ENCODE measurements at places on chromosomes 1 and 21.

DNA sequence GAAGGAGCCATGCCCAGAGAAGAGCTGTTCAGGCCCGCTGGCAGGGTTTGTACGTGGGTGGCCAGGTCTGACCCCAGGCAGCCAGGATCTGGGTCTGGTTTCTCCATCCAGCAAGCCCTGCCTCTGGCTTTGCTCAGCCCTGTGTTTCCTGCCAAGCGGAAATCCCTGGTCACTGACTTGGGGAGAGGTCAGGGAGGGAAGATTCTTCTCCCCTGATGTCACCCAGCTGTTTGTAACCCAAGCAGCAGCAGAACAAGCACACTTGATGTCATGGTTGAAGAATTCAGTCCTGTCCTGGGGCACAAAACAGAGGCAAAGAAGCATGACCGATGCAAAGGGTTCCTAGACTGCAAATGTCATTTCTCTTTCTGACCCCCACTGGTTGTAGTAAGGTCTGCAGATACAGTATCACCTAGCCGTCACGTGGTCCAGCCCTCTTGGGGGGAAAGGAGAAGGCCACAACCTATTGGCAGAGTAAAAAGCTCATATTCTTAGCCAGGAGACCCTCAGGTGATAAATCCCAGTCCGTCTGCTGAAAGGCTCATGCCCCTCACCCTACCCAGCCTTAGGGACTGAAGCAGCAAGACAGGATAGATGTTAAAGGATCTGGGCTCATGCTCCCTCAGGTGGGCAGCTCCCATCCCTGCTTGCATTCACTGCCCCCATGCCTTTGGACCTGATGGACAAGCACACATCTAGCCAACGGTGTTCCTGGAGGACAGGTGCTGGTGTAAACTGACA is 120.9 kb downstream of the SYT2 start:
- no peak for DNase-seq

GRCh38 chr21:44718093-44718492 is 6.7 kb upstream of the TSPEAR start:
- DNase-seq = no peak

- DNase-seq = no peak
Observed at GRCh38 chr21:40769231-40769630, 77.7 kb downstream of the DSCAM start.

- DNase-seq = no peak
Observed at GRCh38 chr1:81170721-81171120, 630.0 kb upstream of the ADGRL2 start.

GRCh38 chr1:240093120-240093961 is 1.7 kb downstream of the FMN2 start:
- DNase-seq = no peak

DNA sequence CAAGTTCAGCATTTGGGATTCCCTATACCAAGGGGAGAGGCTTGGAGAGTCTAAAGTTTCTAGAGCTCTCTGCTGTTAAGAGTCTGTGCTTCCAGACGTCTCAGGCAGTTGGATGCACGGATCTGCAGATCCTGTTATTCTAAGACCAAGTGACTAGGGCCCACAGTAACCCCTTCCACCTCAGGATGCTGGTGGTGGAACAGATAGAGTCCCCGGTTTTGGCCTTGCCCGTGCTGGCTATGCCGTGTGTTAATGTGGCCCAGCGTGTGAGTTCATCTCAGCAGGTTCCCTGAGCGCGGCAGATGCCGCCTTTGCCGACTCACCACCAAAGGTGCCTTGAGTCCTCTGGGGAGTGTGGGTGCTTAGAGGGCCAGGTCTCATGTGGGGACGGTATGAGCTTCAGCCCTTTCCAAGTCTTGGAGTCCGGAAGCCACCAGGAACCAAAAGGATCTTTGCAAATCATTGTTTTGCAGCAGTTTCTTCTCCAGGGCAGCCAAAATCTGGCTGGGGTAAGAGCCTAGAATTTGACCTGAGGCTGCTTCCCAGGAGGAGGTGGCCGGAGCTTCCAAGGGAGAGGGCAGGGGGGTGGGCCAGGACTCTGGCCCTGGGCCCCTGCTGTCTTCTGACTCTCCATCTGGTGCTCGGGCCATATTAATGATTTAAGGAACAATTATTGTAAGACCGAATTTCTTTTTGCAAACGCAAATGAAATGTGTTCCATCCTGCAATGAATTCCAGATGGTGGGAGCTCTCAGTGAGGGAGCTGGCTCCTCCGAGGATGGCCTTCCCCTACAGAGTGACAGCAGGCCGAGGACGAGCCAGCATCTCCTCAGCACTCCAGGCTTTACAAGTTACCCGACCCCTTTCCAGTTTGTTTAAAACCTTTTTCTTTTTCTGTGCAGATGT is 205.7 kb downstream of the FOXD2 start:
- DNase-seq = no peak

DNA sequence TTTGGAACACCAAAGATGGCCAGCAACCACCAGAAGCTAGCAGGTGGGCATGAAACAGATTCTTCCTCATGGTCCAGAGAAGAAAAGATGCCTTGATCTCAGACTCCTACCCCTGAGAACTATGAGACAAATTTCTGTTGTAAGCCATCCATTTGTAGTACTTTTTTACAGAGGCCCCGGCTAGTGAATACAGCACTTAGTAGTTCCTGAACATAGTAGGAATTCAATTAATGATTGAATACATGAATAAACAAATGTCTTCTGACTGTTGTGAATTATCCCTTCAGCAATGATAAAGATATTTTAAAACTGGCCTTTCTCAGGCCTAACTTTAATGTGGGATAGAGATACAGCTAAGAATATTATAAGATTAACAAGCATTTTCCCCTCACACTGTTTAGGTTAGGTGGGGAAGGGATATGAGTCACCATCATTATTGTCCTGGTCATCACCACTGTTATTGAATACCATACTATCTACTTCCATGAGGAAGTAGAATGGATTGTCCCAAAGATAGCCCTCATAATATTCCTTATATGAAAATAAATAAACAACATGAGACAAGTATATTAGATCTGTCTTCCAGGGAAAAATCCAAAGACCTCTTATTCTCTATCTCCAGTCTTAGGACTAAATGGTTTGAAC is 51.4 kb downstream of the ADCY10 start:
- DNase-seq = no peak

- DNase-seq = no peak
Observed at GRCh38 chr1:101376121-101377083, 139.6 kb downstream of the S1PR1 start.

- DNase-seq = no peak
Observed at GRCh38 chr1:200699871-200700270, 30.2 kb upstream of the DDX59 start.

GRCh38 chr21:42672699-42673458 is 19.5 kb downstream of the PDE9A start:
- no peak for DNase-seq

GRCh38 chr21:32578107-32578691 is 7.1 kb downstream of the TCP10L start:
- no peak for DNase-seq

DNA sequence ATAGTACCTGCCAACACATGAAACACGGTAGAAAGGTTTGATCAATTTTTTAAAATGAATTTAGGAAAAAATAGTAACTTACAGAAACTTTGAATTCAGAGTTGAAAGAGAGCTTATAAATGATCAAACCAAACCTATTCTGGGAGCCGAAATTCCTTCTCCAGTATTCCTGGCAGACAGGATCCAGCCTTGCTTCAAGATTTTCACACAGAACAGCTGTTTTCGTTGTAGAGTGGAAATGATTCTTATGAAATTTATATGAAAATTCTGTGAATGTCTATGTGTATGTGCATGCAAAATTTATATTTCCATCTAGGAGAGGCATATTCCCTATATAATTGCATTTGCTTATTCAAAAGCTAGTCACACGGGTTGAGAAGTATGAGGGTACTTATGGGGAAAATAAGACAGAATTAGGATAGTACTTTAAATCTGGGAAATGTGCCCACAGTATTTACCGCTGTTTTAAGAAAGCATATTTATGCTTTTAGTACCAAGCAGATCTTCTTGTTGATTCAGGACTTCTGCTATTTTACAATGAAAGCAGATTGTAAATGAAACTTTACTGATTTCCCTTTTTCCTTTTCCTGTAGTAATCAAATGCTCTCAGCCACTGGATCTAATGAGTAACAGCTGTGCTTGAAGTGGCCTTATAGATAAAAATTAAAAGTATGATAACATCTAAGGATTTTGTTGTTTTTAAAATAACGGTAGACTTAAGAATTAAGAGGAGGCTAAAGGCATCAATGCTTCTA is 30.4 kb downstream of the PRRX1 start:
- no peak for DNase-seq

- peak; percentile 3 for DNase-seq
Observed at GRCh38 chr1:21152423-21153100, 24.1 kb downstream of the EIF4G3 start.

- DNase-seq = no peak
Observed at GRCh38 chr21:17578162-17578561, 34.5 kb downstream of the BTG3 start.

DNA sequence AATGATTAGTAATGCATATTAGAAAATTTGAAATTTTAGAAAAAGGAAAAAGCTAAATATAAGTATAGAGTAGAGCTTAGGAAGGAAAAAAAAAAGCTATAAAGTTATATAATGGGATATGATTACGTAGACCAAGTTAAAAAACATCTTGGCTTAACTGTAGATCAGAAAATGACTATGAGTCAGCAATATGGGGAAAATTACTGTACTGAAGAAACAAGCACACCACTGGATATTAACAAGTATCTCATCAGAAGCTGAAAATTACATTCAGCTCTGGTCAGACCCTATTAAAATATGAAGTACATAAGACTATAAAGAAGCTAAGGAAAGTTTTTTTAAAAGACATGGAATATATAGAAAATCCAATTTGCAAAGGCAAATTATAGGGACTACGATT is 19.5 kb downstream of the DNAJC8 start:
- no peak for DNase-seq

DNA sequence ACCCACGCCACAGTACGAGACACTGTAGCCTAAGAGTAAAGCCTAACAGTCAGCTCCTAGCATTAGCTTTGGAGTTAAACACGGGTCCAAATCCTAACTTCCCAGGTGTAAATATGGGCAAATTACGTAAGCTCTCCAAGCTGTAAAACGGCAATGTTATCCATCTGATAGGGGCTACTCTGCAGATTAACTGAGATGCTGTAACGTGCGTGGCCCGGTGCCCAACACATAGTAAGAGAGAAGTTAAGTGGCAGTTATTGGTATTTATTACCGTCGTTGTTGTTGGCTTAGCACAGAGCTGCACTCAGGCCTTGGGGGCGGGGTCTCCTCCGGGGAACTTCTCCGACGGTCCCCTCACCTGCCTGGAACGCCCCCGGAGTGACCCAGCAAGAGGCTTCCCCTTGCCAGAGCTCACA is 457 bp downstream of the TRAPPC3 start:
- no peak for DNase-seq

- no peak for DNase-seq
Observed at GRCh38 chr1:36118447-36119204, 6.4 kb downstream of the COL8A2 start.

DNA sequence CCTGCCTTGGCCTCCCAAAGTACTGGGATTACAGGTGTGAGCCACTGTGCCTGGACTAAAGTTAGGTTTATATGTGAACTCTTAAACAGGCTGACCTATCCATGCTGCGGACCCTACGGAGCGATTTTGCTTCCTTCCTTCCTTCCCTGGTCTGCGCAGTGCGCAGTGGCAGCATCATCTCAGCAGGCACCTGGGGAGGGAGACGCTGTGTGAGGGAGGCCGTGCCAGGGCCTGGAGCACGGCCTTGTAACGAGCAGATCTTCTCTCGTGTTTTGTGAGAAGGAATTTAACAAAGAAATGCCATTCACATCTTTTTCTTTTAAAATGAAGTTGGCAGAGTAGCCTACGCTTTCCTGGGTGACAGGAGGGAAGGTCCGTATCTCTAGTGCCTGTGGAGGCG is 45.8 kb downstream of the PKNOX1 start:
- DNase-seq = no peak

DNA sequence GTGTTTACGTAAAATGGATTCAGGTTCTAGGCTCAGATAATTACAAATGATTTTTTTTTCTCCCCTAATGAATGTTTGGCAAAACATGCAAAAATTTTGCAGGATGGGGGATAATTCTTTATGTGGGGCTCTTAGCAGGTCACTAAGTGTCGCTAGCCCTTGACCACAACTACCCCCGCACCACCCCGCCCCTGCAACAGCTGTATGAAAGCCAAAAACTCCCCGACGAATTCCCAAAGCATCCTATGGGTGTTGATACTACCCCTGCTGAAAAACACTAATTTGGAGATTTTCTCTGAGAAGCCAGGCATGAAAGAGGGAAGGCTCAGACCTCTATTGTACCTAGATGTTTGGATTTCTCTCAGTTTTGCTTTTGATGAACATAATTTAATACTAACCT is 243.0 kb downstream of the TRABD2B start:
- DNase-seq = no peak

DNA sequence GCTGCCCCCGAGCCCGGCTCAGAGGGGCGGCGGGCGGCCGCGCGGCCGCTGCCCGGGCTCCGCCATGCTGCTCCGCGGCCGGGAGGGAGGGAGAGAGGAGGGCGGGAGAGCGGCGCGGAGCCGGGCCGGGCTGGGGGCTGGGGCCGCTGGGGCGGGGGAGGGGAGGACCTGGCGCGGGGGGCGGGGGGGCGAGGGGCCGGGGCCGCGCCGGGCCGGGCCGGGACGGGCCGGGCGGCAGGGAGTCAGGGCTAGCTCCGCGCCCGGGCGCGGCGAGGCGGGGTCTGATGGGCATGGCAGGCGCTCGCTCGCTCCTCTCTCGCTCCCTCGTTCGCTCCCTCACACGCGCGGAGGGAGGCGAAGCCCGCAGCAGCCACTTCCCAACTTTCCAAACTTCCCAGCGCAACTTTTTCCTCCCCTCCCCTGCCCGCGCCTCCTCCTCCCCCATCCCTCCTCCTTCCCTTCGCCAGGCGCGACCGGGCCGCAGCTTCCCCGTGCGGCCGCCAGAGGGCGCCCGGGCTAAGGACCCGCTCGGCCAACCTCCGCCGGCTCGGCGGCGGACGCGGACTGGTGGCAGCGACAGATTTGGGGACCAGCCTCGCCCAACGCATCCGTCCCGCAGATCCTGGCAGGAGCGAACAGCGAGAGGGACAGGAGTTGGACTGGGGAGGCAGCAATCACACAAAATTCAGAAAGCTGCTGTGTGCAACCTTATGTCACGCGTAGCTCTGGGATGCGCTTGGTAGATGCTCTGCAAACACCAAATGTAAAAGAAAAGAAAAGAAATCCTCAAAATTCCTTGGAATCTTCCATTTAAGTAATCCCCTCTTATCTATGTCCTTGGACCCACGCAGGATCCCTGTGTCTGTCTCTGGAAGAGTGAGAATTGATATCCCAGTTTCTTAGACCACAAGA is at the start of gene TRABD2B:
TRABD2B (minus strand) TSS at position 97 of the 912 bp plus-strand sequence.
- peak; percentile 60 for DNase-seq

DNA sequence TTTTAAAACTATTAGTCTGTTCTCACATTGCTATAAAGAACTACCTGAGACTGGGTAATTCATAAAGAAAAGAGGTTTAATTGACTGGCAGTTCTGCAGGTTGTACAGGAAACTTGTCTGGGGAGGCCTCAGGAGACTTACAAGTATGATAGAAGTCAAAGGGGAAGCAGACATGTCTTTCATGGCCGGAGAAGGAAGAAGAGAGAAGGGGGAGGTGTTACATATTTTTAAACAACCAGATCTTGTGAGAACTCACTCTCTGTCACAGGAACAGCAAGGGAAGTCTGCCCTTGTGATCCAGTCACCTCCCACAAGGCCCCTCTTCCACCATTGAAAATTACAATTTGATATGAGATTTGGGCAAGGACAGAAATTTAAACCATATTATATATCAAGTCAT is 55.9 kb downstream of the CLIC4 start:
- no peak for DNase-seq
